ENCODE measurements at places on chromosomes 12 and 14.

DNA sequence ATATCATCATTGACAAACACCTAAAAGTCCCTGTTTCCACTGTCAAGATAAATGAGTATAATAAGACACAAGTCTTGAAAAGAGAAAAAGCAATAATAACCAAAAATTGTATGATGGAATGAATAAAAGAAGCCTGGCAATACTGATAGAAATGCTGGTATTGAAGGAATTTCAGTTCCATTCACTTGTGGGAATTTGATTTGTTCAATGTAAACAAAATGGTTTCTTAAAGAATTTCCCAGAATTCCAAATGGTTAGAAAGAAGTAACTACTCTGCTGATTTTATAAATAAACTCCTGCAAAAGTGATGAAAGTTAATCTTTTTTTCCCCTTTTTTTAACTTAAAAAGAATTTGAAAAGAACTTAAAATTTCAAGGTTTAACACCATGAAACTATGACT lies 129.9 kb upstream of the PDZRN4 start:
- no peak for DNase-seq

DNA sequence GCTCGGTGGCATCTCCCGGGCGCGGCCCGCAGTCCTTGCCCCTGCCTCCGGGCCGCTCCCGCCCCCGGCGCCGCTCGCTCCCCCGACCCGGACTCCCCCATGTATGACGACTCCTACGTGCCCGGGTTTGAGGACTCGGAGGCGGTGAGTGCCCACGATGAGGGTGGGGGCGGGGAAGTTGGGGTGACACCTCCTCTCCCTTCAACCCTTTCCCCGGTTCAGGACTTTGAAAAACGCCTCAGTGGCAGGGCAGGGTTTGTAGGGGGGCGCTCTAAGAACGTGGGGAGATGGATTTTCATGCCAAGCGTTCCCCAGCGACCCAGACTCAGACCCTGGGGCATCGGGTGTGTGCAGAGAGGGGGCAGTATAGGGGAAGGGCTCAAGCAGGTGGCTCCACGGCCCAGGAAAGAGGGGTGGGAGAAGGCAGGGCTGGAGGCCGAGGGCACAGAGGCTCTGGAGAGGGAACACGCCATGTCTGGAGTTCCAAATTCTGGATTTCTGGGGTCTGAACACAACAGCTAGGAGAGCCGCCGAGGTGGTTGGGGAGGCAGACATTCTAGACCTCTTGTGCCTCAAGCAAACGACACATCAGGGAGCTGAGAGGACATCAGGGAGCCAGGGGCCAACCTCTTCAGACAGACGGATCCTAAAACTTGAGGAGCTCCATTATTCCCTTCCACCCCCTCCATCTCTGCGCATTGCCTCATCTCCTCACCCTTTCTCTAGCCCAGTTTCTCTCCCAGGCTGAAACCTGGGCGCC lies 715 bp downstream of the CACNB3 start:
- DNase-seq, result no peak

DNA sequence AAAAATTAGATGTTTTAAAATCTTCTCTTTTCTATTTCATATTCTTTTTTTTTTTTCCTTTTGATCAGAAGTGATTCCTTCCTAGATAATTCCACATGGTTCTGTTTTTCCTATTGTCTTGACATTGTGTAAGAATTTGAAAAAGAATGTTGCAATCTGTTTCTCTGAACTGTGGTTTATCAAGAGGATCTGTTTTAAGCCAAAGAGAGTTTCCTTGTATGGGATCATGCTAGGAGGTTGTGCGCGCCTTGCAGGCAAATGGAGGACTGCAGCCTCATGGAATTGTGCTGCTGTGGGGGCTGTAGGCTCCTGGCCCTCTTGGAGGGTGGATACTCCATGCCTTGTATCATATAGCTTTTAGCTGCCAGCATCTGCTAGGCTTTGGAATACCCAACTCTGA lies 43.3 kb upstream of the MBIP start:
- no peak for DNase-seq

GRCh38 chr12:3313675-3314663 lies 177.0 kb upstream of the PRMT8 start:
- DNase-seq, result no peak

DNA sequence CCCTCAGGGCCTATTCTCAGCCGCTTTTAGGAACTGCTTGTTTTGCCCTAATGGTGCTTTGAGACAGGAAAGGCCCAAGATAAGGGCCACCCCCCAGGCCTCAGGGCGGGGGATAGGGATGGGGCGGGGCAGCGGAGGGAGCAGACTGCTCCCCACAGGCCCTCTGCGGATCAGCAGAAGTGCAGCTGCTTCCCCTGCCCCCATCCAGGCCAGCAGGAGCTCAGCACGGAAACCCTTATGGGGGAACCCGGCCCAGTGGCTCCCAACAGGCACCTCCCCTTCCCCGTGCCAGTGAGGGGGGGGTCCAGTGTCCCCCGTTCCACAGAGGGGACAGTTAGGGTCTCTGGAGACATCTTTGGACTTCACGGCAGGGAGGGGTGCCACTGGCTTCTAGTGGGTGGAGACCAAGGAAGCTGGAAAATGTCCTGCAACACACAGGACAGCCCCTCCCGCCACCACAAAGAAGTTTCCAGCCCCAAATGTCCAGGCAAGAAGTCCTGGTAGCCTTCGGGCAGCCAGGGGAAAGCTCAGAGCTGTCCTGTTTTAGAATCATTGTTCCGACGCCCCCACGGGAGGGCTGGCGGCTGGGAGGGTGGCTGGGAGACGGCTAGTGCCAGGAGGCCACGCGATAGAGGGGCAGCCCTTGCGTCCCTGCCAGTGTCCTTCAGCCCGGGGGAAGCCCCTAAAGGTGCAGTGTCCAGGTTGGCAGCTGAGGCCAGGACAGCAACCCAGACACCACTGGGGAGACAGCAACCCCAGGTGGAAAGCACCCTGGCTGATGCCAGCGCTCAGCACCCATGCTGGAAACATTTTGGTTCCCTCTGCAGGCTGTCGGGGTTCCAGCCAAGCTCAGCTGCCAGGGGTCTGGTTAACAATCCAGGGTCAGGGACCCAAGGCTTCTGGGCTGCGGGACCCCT lies 10.4 kb upstream of the GPR132 start:
- no peak for DNase-seq

GRCh38 chr12:79850610-79851299 lies 84.1 kb downstream of the PPP1R12A start:
- DNase-seq, result no peak

GRCh38 chr12:68608191-68608590 lies 2.5 kb upstream of the RAP1B start:
- no peak for DNase-seq
